Psoas muscle (tissue), 8 donors: ENCODE measurements at places on chromosomes 2 and 18. TPM values are rescaled to one million over a fixed set of nuclear protein-coding genes. Genes with fewer than 3 reads are reported as not detected.

Gene TCF23
- polyA plus RNA-seq: not detected

Gene TDRD15
- polyA plus RNA-seq: not detected

Gene CPS1
- polyA plus RNA-seq: 0.39 TPM

Gene HOXD8
- polyA plus RNA-seq: 8.2 TPM

Gene SERPINB13
- polyA plus RNA-seq: not detected

Gene SUMO1
- polyA plus RNA-seq: 134 TPM

Gene VSNL1
- 0.52 TPM for polyA plus RNA-seq

Gene EVX2
- polyA plus RNA-seq: not detected

Gene GNAL
- 28.0 TPM for polyA plus RNA-seq

Gene IL36B
- not detected for polyA plus RNA-seq

Gene CIAO1
- 91.6 TPM for polyA plus RNA-seq

Gene PEX13
- 11.3 TPM for polyA plus RNA-seq

Gene DNER
- 0.17 TPM for polyA plus RNA-seq

Gene COL4A3
- polyA plus RNA-seq: 5.6 TPM

Gene SETBP1
- polyA plus RNA-seq: 4.8 TPM

Gene TMEM169
- polyA plus RNA-seq: 0.07 TPM

Gene C2orf92
- polyA plus RNA-seq: 3.2 TPM

Gene LPIN2
- 1.5 TPM for polyA plus RNA-seq

Gene SEPTIN10
- 32.6 TPM for polyA plus RNA-seq

Gene EMX1
- polyA plus RNA-seq: not detected

Gene CDK15
- polyA plus RNA-seq: 0.05 TPM

Gene ZC3H8
- 17.6 TPM for polyA plus RNA-seq

Gene PLCL1
- polyA plus RNA-seq: 4.3 TPM

Gene LYG2
- polyA plus RNA-seq: not detected

Gene NYAP2
- 0.03 TPM for polyA plus RNA-seq
